ENCODE measurements at places on chromosomes 13 and 19.

GRCh38 chr19:18427080-18427742, 8.0 kb downstream of the SSBP4 start:
- no peak for DNase-seq

GRCh38 chr19:3653865-3654513, 27.4 kb upstream of the CACTIN start:
- DNase-seq = no peak

DNA sequence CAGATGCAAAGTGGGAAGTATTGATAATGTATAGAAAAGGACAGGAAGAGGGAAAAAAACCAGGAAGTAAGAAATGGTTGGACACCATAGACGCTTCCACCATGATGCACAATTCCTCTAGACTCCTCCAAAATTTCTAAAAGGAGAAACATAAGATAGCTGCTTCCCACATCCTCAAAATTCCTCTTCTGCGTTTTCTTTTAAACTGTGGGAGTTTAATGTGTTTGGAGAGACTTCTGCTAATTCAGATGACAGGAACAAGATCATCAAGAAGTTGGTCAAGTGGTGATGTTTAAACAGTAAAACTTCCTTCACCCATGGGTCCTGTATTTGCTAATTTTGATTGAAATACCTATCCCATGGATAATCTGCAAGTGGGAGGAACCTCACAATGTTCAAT, 130.2 kb downstream of the IRS2 start:
- no peak for DNase-seq

GRCh38 chr19:19489804-19490204, 25.5 kb downstream of the TSSK6 start:
- no peak for DNase-seq

- DNase-seq = no peak
These were observed 111.4 kb upstream of the SPRY2 start for GRCh38 chr13:80452279-80452678.

DNA sequence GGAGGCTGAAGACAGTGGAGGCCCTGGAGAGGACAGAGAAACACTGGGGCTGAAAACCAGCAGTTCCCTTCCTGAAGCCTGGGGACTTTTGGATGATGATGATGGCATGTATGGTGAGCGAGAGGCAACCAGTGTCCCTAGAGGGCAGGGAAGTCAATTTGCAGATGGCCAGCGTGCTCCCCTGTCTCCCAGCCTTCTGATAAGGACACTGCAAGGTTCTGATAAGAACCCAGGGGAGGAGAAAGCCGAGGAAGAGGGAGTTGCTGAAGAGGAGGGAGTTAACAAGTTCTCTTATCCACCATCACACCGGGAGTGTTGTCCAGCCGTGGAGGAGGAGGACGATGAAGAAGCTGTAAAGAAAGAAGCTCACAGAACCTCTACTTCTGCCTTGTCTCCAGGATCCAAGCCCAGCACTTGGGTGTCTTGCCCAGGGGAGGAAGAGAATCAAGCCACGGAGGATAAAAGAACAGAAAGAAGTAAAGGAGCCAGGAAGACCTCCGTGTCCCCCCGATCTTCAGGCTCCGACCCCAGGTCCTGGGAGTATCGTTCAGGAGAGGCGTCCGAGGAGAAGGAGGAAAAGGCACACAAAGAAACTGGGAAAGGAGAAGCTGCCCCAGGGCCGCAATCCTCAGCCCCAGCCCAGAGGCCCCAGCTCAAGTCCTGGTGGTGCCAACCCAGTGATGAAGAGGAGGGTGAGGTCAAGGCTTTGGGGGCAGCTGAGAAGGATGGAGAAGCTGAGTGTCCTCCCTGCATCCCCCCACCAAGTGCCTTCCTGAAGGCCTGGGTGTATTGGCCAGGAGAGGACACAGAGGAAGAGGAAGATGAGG, 1.5 kb downstream of the PPP1R15A start:
- DNase-seq = no peak

DNA sequence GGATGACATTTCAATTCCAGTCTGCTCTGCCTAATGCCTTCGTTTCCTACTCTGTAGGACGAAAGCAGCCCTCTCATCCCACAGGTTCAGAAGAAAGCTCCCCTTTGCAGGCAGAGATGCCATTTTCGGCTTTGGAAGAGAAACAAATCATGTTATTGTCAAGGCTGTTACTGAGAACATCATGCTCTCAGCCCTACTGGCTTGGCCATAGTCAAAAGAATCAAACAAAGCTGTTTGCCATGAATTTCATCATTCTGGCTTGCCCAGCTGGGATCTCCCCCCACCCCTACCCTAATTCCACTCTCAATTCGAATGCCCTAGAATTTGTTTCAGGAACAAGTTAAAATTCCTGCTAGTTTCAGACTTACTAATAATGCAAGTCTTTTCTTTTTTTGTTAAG, 162.3 kb upstream of the SERP2 start:
- DNase-seq = no peak

- DNase-seq = no peak
These were observed 50.4 kb downstream of the C13orf46 start for GRCh38 chr13:113923376-113924063.

- no peak for DNase-seq
These were observed 394.1 kb upstream of the SLITRK6 start for GRCh38 chr13:86193281-86193680.

DNA sequence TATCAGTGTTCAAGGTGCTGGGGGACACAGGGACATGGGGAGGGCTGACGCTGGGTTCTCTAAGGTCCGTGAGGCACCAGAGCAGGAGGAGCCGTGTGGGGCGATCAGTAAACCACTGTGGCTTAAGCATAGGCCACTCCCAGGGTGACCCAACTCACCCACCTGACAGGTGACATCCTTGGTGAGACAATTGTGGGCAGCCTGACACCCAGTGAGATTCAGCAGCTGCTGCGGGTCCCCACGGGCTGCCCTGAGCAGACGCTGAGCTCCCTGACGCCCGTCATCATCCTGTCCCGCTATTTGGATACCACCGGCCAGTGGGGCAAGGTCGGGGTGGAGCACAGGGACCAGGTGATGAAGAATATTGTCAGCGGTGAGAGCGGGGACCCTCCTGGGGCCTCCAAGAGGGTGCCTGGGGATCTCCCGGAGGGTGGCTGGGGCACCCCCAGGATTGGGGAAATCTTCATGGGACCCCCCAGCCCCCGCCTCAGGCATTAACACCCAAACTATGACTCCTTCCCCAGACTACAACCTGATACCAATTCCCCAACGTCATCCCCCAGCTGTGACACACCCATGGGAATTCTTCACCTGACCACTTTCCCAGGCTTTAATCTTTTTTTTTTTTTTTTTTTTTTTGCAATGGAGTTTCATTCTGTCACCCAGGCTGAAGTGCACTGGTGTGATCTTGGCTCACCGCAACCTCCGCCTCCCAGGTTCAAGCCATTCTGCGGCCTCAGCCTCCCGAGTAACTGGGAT, 33.3 kb upstream of the SHFL start:
- no peak for DNase-seq

DNA sequence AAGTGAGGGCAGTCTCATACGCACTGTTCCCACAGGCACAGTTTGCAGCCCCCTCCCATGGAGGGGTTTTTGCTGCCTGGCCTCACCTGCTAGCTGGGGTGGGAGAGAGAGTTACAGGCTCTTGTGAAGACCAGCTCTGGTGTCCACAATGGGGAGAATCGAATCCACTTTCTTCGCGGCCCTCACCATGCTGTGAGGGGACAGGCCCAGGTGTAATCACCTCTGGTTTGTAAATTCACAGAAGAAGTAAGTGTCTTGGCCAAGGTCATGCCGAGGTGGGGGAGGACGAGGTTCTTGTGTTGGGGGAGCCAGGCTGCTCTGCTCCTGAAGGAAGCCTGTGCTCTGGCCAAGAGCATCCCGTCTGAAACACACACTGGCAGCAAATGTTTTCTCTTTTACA, 39.5 kb downstream of the TEX29 start:
- DNase-seq = no peak

- DNase-seq = no peak
These were observed 806.1 kb upstream of the ARGLU1 start for GRCh38 chr13:107374038-107374437.

DNA sequence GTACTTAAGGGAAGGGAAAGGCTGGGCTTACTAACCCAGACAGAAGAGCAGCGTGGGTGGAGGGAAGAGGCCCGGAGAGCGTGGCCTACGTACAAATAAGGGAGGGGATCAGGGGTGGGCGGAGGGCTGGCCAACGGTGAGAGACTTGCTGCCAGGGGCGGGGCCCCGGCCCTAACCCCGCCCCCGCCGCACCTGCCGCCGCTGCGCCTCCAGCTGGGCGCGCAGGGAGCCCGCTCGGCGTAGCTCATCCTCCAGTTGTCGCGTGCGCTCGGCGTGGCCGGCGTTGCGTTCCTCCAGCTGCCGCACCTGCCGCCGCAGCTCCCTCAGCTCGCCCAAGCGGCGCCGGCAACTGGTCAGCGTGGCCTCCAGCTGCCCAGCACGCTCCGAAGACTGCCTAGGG, 5.7 kb downstream of the HOOK2 start:
- no peak for DNase-seq

GRCh38 chr13:101785858-101786257, 333.4 kb downstream of the ITGBL1 start:
- peak; percentile 28 for DNase-seq

DNA sequence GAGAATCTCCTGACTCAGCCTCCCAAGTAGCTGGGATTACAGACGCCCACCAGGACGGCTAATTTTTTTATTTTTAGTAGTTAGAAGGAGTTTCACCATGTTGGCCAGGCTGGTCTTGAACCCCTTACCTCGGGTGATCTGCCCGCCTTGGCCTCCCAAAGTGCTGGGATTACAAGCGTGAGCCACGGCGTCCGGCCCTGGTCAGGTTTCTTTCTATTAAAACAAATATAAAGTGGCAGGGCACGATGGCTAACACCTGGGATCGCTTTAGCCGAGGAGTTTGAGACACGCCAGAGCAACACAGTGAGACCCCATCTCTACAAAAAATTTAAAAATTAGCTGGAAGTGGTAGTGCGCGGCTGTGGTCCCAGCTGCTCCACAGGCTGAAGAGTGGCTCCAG, 1.5 kb upstream of the MED25 start:
- no peak for DNase-seq

- DNase-seq = no peak
These were observed 67.2 kb upstream of the GPR183 start for GRCh38 chr13:99374169-99374991.

GRCh38 chr19:13269348-13269747, 119.1 kb downstream of the IER2 start:
- DNase-seq = no peak

- no peak for DNase-seq
These were observed 254.5 kb downstream of the SLITRK6 start for GRCh38 chr13:85544756-85545155.

- no peak for DNase-seq
These were observed 203.2 kb downstream of the FGF14 start for GRCh38 chr13:102198418-102199311.

DNA sequence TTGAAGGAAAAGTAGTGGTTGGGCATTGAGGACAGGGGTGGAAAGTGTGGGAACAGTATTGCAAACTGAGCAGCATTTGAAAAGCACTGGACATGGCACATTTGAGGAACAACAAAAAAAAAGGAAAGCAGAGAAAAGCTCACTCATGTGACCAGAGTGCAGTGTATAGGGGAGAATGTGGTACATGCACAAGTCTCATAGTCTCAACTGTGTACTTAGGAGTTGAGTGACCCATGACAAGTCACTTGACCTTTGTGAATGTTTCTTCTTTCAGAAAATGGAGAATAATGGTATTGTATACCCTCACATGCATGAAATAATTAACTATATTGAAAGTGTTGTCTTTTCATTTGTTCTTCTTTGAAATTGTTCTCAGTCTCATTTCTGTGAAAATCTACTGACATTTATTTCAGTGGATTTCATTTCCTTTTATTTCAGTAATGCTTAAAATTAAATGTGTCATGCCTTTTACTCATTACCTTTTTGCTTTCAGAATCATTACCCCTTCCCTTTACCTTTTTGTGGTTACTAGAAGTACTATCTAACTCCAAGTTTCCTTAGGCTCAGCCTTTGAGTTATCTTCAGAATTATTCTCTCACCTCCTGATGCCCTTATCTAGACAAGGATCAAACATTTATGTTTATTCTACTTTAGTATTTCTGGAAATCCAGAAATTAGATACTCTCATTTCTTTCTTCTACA, 79.1 kb upstream of the MLNR start:
- no peak for DNase-seq

DNA sequence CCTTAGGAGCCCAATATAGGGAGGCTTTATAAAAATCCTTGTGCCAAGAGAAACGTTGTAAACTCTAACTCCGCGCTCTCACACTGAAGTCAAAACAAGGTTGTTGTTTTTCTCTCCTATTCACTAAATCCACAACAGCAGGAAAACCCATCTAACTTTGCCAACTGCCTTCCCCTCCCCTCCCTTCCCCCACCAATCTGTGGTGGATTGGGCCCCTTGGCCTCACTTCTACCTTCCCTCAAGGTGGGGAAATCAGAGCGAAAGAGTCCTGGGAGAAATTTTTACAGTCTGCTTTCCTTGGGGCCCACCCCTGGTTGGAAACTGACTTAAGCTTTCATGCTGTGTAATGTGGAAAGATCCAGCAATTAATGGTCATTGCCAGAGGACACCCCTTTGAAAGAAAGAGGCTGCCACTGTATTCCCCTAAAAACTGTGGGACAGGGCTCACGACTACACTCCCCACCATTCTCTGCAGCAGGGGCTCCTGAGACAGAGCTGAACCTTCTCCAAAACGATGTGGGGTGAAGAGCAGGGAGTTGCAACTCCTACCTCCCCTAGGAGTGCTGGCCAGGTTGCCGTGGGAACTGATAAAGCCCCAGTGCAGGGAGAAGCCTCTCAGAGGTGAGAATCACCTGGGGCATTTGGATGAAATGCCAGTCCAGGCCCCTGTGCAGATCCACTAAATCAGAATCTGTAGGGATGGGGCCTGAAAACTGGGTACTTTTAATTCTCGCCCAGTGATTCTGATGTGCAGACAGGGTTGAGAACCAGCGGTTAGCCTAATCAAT, 1.1 kb downstream of the DHRS12 start:
- no peak for DNase-seq

- no peak for DNase-seq
These were observed 82.6 kb downstream of the WDFY2 start for GRCh38 chr13:51666839-51667238.

DNA sequence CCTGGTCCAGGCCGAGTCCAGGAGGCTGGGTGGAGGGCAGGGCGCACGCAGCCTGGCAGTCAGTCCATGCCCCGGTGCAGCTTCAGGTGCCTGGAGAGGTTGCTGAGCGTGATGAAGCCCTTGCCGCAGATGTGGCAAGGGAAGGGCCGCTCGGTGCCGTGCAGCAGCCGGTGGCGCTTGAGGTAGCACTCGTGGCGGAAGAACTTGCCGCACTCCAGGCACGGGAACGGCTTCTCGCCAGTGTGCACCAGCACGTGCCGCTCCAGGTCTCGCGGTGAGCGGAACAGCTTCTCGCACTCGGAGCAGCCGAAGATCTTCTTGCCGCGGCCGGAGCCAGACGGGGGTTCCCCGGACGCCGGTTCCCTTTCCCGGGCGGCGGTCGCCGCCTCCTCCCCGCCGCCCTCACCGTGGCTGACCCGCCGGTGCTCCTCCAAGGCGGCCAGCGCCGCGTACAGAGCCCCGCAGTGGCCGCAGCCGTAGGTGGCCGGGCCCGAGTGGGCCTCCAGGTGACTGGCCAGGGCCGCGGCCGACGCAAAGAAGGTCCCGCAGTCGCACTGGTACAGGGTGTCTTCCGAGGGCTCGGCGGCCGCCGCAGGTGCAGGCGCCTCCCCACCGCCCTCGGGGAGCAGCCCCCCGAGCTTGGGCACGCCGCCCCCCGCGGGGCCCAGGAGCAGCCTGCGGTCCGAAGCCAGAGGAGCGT, 6.8 kb downstream of the FIZ1 start:
- DNase-seq = no peak

Data from EH (cell line).